ENCODE measurements at places on chromosomes 3 and 15. TPM values are rescaled to one million over a fixed set of nuclear protein-coding genes. Genes with fewer than 3 reads are reported as not detected.

The SLC35A5 gene
- total RNA-seq: 40.6 TPM

The IMPG2 gene
- 0.32 TPM for total RNA-seq

The MYO5C gene
- 7.7 TPM for total RNA-seq

The CLDN18 gene
- total RNA-seq: not detected

The KIF15 gene
- total RNA-seq: 1.4 TPM

The ZBTB20 gene
- total RNA-seq: 46.1 TPM

The CA12 gene
- 18.7 TPM for total RNA-seq

The RLBP1 gene
- not detected for total RNA-seq

The FAM162A gene
- total RNA-seq: 21.1 TPM

The VILL gene
- total RNA-seq: 4.4 TPM

The RTP3 gene
- not detected for total RNA-seq

The CASR gene
- not detected for total RNA-seq

The CPB1 gene
- total RNA-seq: 38.9 TPM

DNA sequence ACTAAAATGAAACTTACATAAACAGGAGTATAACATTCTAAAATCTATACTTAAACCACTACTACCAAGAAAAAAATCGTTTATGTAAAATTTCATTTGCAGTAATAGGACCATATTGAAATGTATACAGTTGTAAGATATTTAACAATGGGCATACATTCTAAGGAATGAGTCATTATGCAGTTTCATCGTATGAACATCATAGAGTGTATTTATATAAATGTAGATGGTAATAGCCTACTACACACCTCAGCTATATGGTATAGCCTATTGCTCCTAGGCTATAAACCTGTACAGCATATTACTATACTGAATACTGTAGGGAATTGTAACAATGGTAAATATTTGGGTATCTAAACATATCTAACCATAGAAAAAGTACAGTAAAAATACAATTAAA is 79.5 kb downstream of the DPH6 start:
- no peak for DNase-seq

- DNase-seq: peak; percentile 47
Measured at GRCh38 chr15:65400760-65401610, 21.8 kb downstream of the IGDCC4 start.

GRCh38 chr3:5140839-5141238 is 18.7 kb downstream of the ARL8B start:
- DNase-seq: no peak

GRCh38 chr3:54071601-54072000 is 50.8 kb upstream of the CACNA2D3 start:
- no peak for DNase-seq

DNA sequence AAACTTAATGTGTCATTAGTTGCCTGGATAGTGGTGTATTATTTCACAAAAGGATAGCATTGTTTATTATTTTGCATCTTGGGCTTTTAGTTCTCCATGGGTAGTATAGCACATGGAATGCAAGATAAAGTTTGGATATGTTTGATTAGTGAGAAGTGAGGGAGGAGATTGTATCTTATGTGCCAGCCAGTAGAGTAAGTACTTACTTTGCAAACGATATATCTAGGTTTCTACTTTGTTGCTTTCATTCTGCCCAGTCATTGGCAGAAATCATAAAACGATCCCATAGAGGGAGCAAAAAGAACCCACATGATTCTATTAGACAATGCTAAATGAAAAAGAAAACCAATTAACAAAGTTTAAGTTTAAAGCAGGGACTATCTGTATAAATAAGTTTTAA is 105.3 kb downstream of the RARB start:
- DNase-seq: no peak

DNA sequence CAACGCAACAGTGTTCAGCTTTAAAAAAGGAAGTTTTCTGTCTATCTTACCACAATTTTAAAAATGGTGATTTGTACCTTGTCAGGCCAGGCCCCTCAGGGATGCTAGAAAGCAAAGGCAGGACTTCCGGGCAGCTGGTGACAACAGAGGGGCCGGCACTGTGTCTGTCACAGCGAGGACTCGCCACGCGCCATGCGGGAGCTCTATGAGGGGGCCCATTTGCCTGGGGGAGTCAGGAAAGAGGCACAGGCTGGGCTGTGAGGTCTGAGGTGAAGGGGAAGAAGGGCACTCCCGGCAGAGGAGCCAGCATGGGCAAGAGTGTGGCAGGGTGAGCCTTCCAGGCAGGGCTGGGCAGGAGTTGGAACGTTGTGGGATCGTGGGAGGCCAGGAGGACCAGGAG is 7.0 kb downstream of the IQSEC1 start:
- no peak for DNase-seq

- peak; percentile 45 for DNase-seq
Measured at GRCh38 chr15:45456212-45457106, 66.1 kb downstream of the SLC30A4 start.

GRCh38 chr15:78058401-78058935 is 19.0 kb downstream of the TBC1D2B start:
- no peak for DNase-seq

- DNase-seq: no peak
Measured at GRCh38 chr3:45612138-45612537, 17.6 kb downstream of the LIMD1 start.

DNA sequence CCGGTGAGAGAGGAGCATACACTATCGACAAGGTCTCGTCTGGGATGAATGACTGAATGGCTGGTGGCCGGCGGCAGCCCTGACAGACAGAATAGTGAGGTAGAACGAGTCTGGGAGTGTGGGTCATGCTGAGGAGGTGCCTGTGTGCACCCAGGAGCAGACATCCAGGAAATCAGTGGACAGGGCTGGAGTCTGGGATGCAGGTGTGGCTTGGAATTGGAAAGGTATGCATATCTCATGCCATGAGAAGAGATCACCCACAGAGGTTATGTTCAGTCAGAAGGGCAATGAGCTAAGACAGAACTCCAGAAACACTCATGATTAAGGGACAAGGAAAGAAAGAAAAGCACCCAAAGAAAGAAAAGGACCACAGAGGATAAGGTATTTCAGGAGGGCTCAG is 20.8 kb downstream of the HACD2 start:
- DNase-seq: no peak

- DNase-seq: no peak
Measured at GRCh38 chr3:74590620-74591262, 23.7 kb downstream of the CNTN3 start.

- no peak for DNase-seq
Measured at GRCh38 chr15:67914537-67915460, 75.0 kb upstream of the RNU6-1 start.

GRCh38 chr3:38690185-38690584 is 40.7 kb upstream of the SCN5A start:
- DNase-seq: no peak

- DNase-seq: no peak
Measured at GRCh38 chr15:96392380-96393208, 62.1 kb downstream of the NR2F2 start.

- DNase-seq: no peak
Measured at GRCh38 chr15:29278436-29279105, 8.9 kb upstream of the NSMCE3 start.

DNA sequence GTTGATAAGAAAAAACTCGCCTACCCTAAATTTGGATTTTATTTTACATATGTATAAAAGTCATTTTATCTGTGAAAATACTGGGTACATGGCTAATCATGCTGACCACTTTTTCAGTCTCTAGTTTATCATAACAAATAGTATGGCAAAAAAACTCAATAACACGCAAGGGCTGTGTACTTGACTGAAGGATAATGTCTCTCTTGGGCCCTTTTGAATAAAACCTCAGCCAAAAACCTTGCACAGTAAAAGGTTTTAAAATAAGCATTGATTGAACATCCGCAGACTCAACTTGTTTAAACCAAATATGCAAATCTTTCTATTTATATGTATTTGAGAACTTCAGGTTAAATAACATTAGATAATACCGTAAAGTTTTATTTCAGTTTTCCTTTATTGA is 285.3 kb downstream of the CADM2 start:
- DNase-seq: no peak

Data from omental fat pad (tissue), 4 donors.